ENCODE measurements at places on chromosomes 7 and 10. TPM values are rescaled to one million over a fixed set of nuclear protein-coding genes. Genes with fewer than 3 reads are reported as not detected.
A peak's percentile ranks its signal among the peaks of the same experiment; 100 is the strongest.

The CRTAC1 gene
- total RNA-seq: not detected

DNA sequence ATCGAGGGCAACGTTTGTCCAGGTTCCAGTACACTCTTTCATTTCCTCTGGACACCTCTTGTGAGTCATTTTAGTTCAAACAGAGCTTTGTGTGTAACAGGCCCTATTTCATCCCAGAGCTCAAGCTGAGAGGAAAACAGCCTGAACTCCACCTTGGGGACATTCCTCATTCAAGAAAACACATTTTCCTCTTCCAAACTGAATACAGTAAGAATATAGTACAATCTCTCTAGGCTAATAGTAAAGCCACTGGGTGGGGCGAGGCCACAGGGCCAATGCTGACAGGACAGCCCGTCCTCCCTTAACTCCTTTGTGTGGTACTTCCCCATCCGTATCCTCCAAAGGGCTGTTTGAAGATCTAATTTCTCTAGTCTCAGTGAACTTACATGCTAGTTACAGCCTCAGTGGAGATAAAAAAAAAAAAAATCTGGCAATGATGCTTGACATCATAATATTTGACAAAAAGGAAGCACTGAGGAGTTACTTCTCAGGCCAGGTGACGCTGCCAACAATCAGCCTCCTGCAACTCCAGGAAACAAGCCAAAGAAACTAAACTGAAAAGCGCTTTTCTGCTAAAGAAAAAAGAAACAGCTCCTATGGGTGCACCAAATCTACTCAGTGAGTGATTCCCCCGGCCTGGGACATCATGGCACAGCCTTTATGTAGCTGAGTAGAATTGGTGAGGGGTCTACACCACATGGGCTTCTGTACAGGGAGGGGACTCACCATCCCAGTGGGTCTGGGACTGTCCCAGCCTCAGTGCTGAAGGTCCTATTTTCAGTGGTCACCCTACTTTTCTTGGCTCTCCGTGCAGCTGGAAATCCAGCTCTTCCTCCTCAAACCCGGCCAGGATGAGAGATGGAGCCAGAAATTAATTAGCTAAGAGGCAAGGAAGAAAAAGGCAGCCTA lies 238.2 kb upstream of the NEBL start:
- no peaks in the 10 kb centered on the region for H3K4me1 ChIP-seq
- no peak for DNase-seq
- no peak overlapping the region for H3K4me3 ChIP-seq
- H3K36me3 ChIP-seq: no peaks in the 10 kb centered on the region

GRCh38 chr7:30157204-30157603 lies 22.4 kb downstream of the MTURN start:
- H3K4me3 ChIP-seq: no peak overlapping the region
- no peak overlapping the region for H3K27ac ChIP-seq
- no peaks in the 10 kb centered on the region for H3K36me3 ChIP-seq
- no peak for DNase-seq
- H3K4me1 ChIP-seq: peaks cover 10% of the 10 kb centered on the region

DNA sequence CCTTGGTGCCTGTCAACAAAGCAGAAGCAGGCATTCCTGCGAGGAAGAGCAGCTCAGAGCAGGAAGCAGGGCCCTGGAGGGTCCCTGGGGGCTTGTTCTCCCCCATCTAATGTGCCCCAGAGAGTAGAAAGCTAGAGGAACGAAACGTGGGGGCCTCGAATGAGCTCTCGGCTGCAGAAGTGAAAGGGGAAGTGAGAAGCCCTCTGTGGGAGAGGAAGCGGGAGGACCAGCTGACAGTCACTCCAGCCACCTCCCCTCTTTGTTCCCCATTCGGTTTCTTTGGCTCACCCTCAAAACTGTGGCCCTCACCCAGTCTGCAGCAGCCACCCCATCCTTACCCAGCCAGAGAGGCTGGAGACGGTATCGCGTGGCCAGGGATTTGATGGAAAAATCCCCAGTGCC lies 25.0 kb downstream of the C10orf105 start:
- no peaks in the 10 kb centered on the region for H3K27me3 ChIP-seq
- peaks cover 9% of the 10 kb centered on the region for H3K4me1 ChIP-seq
- DNase-seq: peak; percentile 68
- H3K4me3 ChIP-seq: no peak overlapping the region
- H3K36me3 ChIP-seq: no peaks in the 10 kb centered on the region

DNA sequence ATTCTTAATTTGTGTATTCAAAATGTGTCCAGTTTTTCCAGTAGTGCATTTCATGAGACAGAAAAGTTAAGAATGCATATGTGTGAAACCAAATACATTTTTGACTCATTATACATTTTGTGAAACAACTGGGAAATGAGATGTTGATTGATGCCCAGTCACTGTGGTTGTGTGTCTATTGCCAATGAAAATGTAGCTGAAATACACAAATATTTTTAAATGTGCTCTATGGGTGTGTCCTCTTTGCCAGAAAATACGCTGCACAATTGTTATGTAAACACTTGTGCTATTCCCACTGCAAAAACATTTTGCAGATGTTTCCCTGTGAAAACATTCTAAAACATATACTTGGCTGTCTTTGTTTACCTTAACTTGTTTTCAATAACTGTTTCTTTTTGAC lies 395.2 kb downstream of the TFEC start:
- no peak overlapping the region for H3K27ac ChIP-seq
- no peak overlapping the region for H3K4me3 ChIP-seq
- H3K36me3 ChIP-seq: no peaks in the 10 kb centered on the region
- no peaks in the 10 kb centered on the region for H3K27me3 ChIP-seq
- no peaks in the 10 kb centered on the region for H3K4me1 ChIP-seq

- no peak for DNase-seq
- no peak overlapping the region for H3K4me3 ChIP-seq
- H3K36me3 ChIP-seq: no peaks in the 10 kb centered on the region
- H3K27me3 ChIP-seq: no peaks in the 10 kb centered on the region
- H3K27ac ChIP-seq: no peak overlapping the region
These were observed 7.2 kb upstream of the CHCHD1 start for GRCh38 chr10:73774637-73775036.

- DNase-seq: no peak
- no peak overlapping the region for H3K4me3 ChIP-seq
- no peaks in the 10 kb centered on the region for H3K27me3 ChIP-seq
- no peaks in the 10 kb centered on the region for H3K4me1 ChIP-seq
These were observed 43.2 kb downstream of the FZD1 start for GRCh38 chr7:91307467-91307866.
